Amygdala (tissue), 56 donors: ENCODE measurements at places on chromosomes 7 and 10.

DNA sequence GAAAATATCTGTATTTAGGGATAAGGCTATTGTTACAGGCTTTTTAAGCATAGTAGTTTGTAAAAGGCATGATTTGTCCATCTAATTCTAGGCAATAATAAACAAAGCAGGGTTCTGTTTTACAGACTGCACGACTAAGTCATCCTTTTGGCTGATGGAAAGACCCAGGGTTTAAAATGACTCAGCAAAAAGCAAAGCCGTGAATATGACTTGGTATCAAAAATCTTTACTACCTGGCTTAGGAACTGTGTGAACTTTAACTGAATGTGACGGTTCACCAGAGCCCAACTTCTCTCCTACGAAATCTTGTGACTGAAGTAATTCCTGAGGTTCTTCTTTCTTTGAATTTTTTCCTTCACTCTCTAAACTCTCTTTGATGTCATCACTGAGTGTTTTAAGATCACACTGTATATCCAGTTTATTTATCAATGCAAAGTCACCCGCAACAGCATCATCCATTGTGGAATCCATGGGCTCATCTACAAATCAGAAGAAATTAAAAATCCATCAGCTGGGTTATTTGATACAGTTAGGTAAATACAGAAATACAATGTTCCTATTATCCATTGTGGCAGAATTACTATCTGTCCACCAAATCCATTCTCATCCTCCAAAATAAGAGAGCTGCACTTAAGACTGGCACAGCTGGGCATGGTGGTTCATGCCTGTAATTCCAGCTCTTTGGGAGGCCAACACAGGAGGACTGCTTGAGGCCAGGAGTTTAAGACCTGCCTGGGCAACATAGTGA is 17.0 kb downstream of the ATE1 start:
- DNase-seq: no peak

DNA sequence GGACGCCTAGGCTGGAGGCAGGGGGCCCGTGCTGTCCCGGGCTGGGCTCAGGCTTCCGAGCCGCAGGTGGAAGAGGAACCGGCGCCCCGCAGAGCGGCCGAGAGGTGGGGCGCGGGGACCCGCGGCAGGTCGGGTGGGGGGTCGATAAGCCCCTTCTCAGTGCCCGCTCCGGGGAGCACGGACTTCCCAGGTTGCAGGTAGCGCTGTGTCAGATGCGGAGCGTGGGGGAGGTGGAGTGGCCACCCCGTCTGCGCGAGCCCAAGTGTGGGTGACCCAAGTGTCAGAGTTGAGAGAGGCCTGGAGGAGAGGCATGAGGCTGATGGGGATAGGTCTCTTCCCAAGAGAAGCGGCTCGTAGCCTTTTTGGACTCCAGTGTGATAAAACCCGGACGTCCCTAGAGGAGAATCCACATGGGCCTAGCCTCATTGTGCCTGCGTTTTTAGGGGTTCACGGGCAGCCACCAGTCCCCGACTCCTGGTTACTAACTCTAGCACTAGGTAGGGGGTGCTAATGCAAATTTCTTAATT is 580 bp downstream of the EEPD1 start:
- no peak for DNase-seq

DNA sequence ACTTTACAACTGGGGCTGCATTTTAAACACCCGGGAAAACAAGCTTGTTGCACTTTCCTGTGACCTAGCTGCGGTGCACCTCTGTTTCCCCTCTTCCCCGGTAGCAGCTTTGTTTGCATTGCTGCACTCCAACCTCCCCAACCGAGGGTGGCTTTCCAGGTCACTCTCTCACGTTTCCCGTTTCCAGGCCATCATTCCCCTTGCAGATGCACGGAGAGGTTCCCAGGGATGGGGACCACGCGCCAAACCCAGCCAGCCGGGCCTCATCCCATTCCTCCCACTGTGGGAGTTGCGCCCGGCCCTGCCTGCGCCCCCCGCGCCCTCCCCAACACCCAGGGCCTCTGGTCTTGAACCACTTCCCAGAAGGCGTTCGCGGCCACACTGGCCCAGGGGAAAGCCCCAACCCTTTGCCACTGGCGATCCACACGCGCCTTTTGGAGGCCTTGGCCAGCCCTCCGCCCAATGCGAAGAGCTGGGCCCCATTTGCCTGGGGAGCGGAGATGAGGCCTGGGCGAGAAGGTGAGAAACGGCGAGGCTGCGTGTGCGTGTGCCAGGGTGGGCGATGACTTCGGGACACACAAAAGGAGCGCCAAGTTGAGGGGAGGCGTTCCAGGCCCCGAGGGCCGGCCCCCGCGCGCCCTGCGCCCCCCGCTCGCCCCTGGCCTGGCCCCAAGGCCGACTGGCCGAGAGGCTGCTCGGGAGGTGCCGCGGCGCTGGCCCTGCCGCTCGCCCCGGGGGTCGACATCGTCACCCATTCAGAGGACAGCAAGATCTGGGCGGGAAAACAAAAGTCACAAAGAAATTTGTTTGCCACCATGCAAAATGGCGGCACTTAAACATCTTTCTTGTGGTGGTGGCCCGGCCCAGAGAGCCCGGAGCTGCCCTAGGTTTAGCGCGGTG is 15.9 kb downstream of the SKIDA1 start:
- no peak for DNase-seq

DNA sequence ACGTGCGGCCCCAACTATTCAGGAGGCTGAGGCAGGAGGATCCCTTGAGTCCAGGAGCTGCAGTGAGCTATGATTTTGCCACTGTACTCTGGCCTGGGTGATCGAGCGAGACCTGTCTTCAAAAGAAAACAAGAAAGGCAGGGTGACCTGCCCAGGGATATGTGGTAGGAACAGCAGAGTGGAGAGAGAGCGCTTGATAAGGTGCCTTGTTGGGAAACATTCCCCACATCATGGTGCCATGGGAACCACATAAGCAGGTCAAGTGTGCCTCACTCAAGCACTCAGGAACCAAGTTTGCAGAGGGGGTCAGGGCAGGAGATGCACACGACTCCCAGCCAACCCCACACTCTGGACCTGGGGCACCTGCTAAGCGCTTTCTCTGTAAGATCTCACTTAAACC is 37.3 kb downstream of the PVRIG start:
- no peak for DNase-seq

DNA sequence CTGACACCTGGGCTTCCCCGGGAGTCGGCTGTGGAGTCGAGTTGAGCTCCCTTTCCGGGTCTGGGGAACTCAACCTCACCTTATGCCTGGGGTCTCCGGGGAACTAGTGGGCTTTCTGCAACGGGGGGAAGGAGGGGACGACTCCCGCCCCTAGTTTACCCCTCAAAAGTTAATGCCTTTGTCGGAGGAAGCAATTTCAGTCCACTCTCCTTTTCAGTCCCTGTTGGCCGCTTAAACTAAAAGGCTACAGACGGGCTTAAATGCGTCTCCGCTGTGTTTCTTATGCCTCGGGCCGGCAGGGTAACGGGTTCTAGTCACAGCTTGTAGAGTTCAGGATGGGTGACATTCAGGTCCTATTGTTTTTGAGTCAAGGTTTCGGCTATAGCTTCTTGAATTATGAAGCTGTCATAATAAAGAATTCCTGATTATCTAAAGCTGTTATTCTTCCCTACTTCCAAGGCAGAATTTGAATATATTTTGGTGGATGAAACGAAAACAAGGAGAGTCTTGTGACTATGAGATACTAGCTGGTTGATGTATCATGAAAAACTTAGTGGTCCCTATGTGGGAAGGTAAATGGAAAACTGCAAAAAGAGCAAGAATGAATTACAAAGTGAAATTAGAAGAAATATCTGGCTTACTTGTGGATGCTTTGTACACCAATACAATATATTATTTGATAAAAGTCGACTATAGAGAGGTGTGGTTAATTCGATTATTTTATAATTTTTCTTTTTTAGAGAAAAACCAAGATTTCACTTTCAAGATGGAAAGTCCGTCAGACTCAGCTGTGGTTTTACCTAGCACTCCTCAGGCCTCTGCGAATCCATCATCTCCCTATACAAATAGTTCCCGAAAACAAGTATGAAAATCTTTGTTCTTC is 495 bp downstream of the SFR1 start:
- DNase-seq: no peak

- no peak for DNase-seq
These were observed 2.2 kb upstream of the INSIG1 start for GRCh38 chr7:155295511-155295910.

DNA sequence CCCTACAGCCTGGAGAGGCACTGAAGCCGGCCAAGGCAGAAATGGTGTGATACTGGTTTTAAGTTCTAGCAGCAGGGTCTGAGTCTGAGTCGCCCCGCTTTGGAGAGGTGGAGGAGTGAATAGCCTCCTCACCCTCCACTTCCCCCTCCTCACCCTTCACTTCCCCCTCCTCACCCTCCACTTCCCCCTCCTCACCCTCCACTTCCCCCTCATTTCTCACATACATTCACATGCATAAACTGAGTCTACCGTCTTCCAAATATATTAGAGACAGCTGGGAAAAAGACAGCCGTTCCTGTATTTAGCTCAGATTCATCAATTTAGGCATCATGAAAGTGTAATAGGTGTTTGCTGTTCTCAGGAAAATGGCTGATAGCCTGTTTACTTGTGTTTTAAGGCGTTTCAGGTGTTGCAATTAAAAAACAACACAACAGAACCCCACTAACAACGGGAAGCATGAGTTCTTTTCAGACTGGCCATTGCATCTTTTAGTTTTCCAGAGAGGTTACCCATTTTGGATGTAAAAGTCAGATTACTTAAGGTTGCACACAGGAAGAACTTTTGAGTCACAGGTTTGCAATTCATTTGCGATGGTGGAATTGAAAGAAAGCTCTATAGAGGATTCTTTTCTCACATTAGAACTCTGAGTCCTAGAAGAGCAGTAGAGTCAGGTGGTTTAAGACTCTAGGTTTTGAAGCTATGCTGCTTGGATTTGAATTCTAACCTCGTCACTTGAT is 861 bp downstream of the NRBF2 start:
- no peak for DNase-seq

DNA sequence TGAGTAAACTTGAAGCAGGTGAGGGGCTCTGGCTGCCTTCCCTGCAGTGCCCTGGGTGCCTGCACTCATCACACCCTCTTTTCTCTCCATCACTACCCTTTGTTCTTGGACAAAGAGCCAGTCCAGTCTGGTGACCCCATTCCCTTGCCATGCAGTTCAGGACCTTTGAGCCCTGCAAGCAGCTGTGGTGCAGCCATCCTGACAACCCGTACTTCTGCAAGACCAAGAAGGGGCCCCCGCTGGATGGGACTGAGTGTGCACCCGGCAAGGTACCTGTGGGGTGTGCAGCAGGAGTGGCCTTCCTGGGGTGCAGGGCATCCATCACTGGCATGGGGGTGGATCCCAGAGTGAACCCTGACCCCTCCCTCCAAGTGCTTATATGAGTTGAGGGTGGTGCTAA is 48.7 kb downstream of the TBATA start:
- DNase-seq: no peak

DNA sequence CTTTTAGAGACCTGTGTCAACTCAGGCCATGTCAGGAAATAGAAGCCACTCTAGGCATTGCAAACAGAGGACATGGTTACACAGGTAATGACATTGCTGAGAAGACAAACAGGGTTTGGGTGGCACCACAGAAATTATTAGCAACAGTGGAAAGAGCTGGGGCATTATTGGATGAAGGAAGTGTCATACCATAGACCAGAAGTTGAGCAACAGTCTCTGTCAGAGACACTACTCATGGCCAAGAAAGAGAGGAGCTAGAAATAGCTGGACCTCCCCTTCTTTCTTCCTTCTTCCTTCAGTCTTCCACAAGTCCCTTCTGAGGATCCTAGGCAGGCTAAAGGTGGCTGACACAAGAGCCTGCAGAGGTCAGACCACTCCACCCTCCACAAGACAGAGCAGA is 4.2 kb upstream of the LIPA start:
- DNase-seq: no peak

DNA sequence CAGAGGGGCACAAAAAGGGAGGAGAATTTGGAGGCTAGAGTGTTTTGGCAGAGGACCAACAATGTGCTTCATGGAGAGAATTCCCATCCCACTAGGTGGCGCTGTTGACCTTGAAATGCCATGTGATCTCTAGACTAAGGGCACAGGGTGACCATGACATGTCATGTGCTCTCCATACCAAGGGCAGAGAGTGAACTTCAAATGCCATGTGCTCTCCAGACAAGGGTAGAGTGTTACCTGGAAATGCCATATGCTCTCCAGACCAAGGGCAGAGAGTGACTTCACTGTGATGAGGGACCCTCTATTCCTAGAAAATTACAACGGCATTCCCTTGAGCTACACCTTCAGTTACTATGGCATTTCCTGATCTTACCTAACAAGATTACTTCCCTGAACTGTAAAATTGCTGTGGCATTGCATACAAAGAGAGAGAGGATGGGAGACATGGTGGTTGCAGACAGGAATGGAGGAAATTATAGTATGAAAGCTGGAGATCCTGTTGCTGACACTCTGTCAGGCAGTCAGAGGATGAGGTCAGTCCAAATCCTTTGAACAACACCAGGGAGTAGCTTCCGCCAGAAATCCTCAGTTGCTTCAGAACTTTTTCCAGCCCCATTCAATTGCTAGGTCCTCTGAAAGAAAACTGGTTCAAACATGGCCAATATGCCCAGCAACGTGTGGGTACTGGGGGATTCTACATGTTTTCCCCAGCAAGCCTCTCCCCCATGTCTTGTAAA is 60.9 kb upstream of the ACSM6 start:
- DNase-seq: no peak

DNA sequence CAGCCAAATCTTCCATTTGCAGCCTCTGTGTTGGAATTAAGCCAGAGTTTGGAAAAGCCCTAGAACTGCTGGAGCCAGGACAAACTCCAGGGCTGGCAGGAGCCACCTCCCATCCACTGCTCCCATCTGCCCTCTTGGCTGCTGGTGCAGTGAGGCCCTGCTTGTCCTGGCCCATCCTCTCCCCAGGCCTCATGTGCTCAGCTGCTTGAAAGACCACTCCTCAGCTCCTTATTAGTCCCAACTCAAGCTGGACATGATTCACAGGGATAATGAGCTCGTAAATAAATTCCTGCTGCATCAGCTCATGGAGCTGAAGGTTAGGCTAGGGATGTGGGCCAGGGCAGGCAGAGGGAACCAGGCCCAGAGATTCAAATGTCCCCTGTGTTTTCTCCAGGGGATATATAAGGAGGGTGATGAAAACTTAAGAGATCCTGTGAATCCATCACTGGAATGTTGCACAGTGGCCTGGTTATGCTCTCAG is 282.8 kb downstream of the RPS24 start:
- no peak for DNase-seq

GRCh38 chr7:141754939-141755338 is 9.0 kb upstream of the TAS2R3 start:
- DNase-seq: no peak
